ENCODE measurements at places on chromosomes 6 and 20.

- no peak for DNase-seq
These were observed 2.2 kb upstream of the UBD start for GRCh38 chr6:29561606-29562181.

GRCh38 chr6:169965239-169965638 is 213.8 kb downstream of the ERMARD start:
- no peak for DNase-seq

- no peak for DNase-seq
These were observed 50.8 kb upstream of the MCUR1 start for GRCh38 chr6:13865141-13865540.

- DNase-seq = no peak
These were observed 6.5 kb downstream of the PLEKHG1 start for GRCh38 chr6:150606168-150606591.

DNA sequence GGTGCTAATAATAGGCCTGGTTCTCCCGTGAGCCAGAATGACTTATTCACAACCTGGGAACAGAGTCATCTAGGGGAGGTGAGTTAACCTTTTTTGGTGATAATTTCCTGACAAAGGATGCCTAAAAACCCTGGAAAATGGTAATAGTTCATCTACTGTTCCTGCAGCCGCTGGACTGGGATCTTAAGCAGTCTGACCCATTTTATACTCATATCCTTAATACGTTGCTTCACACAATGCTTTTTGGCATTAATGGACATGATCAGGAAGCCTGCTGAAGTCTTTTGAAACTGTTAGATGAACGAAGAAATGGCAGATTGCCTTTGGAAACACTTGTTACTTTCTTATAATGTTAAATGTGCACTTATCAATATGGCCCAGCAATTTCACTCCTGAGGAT is 81.9 kb upstream of the BMP2 start:
- no peak for DNase-seq
